ENCODE measurements at places on chromosomes 5 and 9.

- no peak for DNase-seq
Observed at GRCh38 chr9:79592726-79593493, 21.1 kb downstream of the TLE4 start.

- DNase-seq, result no peak
Observed at GRCh38 chr5:127024821-127025220, 5.5 kb downstream of the MARCHF3 start.

- DNase-seq, result no peak
Observed at GRCh38 chr5:147176422-147176821, 58.4 kb upstream of the STK32A start.

DNA sequence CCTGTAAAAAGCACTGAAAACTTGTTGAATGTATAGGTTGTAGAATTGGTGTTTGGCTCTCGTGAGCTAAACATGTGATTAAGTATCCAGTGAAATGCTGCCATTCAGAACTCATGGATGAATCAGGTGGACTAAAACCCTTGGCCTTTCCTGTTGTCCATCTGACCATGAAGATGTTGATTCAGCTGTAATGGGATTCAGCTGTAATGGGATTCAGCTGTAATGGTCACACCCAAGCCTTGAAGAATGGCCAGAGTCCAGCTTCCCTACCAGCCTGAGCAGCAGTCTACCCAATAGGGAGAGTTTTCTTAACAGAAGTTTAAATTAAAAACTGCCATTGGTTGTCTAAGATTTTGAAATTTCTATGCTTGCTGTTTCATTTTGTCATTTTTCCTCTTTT is 18.1 kb downstream of the MAMDC2 start:
- no peak for DNase-seq

GRCh38 chr9:85716031-85716877 is 25.5 kb downstream of the AGTPBP1 start:
- peak; percentile 0 for DNase-seq

Data from NCI-H526 (cell line).